ENCODE measurements at places on chromosomes 2 and 18. TPM values are rescaled to one million over a fixed set of nuclear protein-coding genes. Genes with fewer than 3 reads are reported as not detected.

Gene NEU2
- total RNA-seq, result not detected

Gene NEU4
- total RNA-seq, result 0.92 TPM

Gene PPP3R1
- total RNA-seq, result 102 TPM

Gene HMSD
- total RNA-seq, result 0.69 TPM

Gene ITGB6
- total RNA-seq, result 0.92 TPM

Gene ZAP70
- 1.4 TPM for total RNA-seq

Gene LMAN1
- total RNA-seq, result 52.4 TPM

Gene MC5R
- total RNA-seq, result 0.69 TPM

Gene DAW1
- total RNA-seq, result 8.1 TPM

Gene SMC6
- 32.8 TPM for total RNA-seq

Gene DOCK10
- 36.7 TPM for total RNA-seq

Gene CTIF
- total RNA-seq, result 65.3 TPM

Gene CCDC148
- 26.3 TPM for total RNA-seq

Gene BCL2L11
- 5.5 TPM for total RNA-seq

Gene GALNT3
- 4.6 TPM for total RNA-seq

Gene CAPN13
- 0.23 TPM for total RNA-seq

Gene C1QL2
- 2.3 TPM for total RNA-seq

Gene SCYGR5
- total RNA-seq, result not detected

Gene CD28
- 0.69 TPM for total RNA-seq

Gene MTCL1
- 18.5 TPM for total RNA-seq

Gene TDRD15
- under 0.01 TPM for total RNA-seq

Gene INO80B
- total RNA-seq, result 10.1 TPM

Gene CD302
- total RNA-seq, result 6.7 TPM

Gene ARHGAP15
- 3.2 TPM for total RNA-seq

Gene ANKRD30B
- 3.9 TPM for total RNA-seq

Gene DYSF
- 1.8 TPM for total RNA-seq

Gene COLEC11
- 1.2 TPM for total RNA-seq

Gene COL5A2
- 19.1 TPM for total RNA-seq

Gene CAPN14
- total RNA-seq, result 0.69 TPM

Gene CPO
- total RNA-seq, result not detected

Gene VIT
- total RNA-seq, result 0.23 TPM

Gene ARHGAP25
- 2.3 TPM for total RNA-seq

Gene FN1
- 156 TPM for total RNA-seq

Gene CEP76
- total RNA-seq, result 12.7 TPM

Gene SFTPB
- total RNA-seq, result not detected

Gene MMADHC
- 102 TPM for total RNA-seq

All from diencephalon (tissue), 1 donor.